NCI-H187 treated with DMSO at 0.1 percent for 48 hours (cell line): ENCODE measurements at places on chromosomes 11 and 22.

DNA sequence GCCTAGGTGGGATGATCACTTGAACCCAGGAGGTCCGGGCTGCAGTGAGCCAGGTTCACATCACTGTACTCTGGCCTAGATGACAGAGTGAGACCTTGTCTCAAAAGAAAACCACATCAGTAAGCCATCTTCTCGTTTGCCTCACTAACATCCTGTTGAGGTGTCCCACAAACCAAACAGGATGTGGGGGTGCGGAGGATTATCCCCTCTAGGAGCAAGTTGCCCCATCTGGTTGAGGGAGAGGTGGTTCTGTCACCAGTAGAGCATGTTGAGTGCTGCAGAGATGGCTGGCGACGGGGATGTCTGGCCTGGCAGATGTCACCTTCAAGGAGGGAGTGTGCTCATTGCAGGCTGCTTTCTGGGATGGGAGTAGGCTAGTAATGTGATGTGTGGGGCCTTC is 72.4 kb downstream of the ZNRF3 start:
- no peak for DNase-seq

DNA sequence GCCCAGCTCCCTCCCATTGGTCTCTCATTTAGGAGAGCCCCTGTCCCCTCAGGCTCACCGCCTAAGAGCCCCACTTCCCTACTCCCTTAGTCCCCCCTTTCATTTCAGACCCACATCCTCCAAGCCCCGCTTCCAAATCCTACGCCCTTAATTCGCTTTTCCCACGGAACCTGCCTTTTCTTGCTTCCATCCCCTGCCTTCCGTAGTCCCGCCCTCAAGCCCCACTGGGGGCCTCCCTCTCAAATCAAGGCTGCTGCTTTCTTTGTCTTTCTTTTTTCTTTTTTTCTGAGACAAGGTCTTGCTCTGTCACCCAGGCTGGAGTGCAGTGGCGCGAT is 396 bp downstream of the CCDC157 start:
- DNase-seq: no peak

GRCh38 chr11:78449866-78450265 is 32.2 kb upstream of the GAB2 start:
- no peak for DNase-seq

GRCh38 chr22:25405841-25406509 is 158.5 kb upstream of the GRK3 start:
- no peak for DNase-seq

DNA sequence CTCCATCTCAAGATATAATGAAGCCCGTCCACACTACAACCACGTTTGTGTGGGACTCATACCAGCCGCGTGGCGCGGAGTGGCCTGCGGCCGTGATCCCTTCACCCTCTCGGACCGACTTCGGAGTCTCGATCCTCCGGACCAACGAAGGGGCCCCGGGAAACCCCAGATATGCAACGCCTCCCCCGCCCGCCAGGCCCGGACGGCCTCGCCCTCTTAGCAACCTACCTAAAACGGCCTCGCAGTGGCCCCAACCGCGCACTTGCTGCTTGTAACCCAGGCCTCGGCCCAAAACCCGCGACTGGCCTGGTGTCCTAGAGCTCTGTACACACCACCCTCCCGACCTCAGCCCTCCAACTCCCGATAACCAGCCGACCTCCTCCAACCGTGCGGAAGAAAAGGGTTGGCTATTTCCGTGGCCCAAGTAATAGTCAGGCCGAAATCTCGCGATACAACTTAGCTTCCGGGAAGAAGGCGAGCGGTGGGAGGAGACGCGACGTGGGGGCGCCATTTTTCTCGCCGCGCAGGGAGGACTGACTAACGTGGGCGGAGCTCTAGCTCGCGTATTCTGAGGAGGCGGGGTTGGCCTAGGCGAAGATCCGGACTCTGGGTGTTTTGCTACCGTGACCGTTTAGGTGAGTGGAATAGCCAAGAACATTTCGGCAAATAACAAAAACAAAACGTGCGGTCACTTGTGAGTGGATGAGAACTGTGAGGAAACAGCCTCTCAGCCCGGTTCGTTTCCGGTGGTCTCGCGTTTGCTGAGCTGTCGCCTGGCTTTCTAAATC is at the start of the genes C11orf54 and TAF1D:
Gene C11orf54, plus strand, starts transcription at position 579 of the 788 bp plus-strand sequence. CDS start 5,722 bp downstream, outside the sequence.
Gene TAF1D, minus strand, starts transcription at position 402 of the 788 bp plus-strand sequence. CDS start 2,191 bp downstream, outside the sequence.
- peak; percentile 90 for DNase-seq

DNA sequence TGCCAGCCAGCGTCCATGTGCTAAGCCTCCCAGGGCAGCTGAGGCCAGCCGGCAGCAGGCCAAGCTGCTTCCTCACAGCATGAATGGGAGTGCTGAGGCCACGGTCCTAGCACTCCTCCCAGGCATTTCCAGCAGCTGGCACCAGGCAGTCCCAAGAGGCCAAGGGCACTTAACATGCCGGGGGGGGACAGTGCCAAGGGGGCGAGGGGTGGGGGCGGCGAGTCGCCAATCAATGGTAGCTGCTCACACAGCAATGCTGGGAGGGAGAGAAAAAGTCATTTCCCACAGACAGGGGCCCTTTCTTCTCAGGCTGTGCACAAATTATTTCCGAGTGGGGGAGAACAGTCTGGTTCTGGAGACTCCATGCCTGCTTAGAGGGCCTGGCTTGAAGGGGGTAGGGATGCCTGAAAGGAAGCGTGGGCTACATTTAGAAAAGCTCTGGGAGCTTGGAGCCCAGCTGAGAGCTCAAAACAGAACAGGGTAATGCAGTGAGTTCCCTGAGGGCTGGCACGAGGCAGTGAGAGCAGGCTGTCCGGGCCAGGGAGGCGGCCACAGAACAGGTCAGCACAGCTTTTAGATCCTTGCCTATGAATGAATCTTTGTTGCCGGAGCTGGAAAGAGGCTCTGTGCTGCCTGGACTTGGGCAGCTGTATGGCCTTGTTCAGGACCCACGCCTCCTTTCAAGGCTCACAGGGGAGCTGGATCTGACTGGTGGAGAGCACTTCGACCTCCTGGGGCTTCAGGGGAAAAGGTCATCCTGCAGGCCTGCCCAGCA is 14.4 kb upstream of the TBC1D10A start:
- no peak for DNase-seq
